ENCODE measurements at places on chromosomes 16 and 17. TPM values are rescaled to one million over a fixed set of nuclear protein-coding genes. Genes with fewer than 3 reads are reported as not detected.

GRCh38 chr16:31519759-31520431, 7.8 kb upstream of the AHSP start:
- H3K27me3 ChIP-seq: peaks cover 2% of the 10 kb centered on the region
- no peaks in the 10 kb centered on the region for H3K4me1 ChIP-seq
- no peak overlapping the region for H3K27ac ChIP-seq
- H3K4me3 ChIP-seq: no peak overlapping the region

- no peak overlapping the region for H3K4me3 ChIP-seq
- H3K27me3 ChIP-seq: peaks cover 2% of the 10 kb centered on the region
- peak; percentile 33 for DNase-seq
- H3K4me1 ChIP-seq: peaks cover 18% of the 10 kb centered on the region
- H3K27ac ChIP-seq: no peak overlapping the region
These were observed 46.2 kb downstream of the SMPD3 start for GRCh38 chr16:68401871-68402747.

DNA sequence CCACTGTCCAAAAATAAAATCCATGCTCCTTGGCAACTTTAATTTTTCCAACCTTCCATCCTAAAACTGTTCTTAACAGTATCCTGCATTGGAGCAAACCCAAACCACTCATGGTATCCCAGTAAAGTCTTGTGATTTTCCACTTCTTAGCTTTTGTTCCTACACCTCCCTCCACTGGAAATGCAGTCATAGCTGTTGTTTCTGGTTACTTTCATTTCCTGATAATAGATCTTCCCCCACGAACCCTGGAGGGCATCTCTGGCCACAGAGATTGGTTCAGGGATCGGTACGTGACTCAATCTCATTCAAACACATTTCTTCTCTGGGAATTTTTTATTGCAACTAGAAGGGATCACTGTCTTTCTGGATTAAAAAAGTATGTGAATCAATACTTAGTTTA, 276.0 kb downstream of the GRIN2A start:
- no peak for DNase-seq
- no peak overlapping the region for H3K4me3 ChIP-seq
- peaks cover 5% of the 10 kb centered on the region for H3K27me3 ChIP-seq
- H3K4me1 ChIP-seq: no peaks in the 10 kb centered on the region

The IL21R gene
- 73.5 TPM for total RNA-seq

- no peaks in the 10 kb centered on the region for H3K27me3 ChIP-seq
- H3K4me3 ChIP-seq: peak overlapping the region; percentile 38
- H3K36me3 ChIP-seq: no peaks in the 10 kb centered on the region
- peaks cover 43% of the 10 kb centered on the region for H3K4me1 ChIP-seq
- DNase-seq: peak; percentile 46
- peak overlapping the region; percentile 57 for H3K27ac ChIP-seq
These were observed 1.7 kb downstream of the ADGRG5 start for GRCh38 chr16:57544124-57544653.

The G6PC1 gene
- total RNA-seq: not detected

The RNF43 gene
- total RNA-seq: 0.71 TPM
